ENCODE measurements at places on chromosomes 11 and 22.

- DNase-seq: no peak
These were observed 14.2 kb upstream of the APOBEC3A start for GRCh38 chr22:38943201-38943600.

GRCh38 chr11:128512474-128512996 lies 74.8 kb downstream of the ETS1 start:
- peak; percentile 76 for DNase-seq

DNA sequence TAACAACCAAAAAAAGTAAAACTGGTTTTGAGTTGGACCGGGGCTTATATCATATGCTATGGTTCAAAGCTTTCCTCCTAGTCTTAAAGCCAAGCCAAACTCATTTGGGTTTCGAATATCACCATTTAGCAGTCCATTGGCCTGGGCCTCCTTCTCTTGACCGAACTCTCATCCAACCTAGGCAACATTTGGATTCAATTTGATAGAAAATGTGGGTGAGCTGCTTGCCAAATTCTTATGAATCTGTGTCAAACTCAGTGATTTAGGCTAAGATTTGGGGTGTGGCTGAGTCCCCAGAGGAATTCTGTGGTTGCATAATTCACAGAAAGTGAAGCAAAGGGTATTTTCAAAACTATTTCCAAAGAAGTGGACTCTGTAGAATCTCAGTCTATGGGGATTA lies 83.7 kb downstream of the BLID start:
- no peak for DNase-seq

DNA sequence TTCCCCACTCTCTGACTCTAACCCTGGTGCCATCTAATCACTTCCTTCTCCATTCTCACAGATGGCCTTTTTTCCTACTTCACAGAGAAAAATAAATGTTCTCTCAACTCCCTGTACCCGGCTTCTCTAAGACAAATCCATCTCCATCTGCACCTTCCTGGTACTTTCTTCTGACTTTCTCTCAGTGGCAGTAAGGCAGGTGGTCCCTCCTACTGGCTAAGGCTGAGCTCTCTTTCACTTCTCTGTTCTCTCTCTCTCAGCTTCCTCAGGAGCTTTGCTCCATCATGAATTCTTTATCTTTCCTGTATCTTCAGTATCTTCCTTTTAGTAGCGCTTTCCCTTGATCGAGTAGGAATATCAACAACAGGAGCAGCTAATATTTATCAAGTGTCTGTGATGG lies 421.6 kb downstream of the TMEM135 start:
- no peak for DNase-seq

DNA sequence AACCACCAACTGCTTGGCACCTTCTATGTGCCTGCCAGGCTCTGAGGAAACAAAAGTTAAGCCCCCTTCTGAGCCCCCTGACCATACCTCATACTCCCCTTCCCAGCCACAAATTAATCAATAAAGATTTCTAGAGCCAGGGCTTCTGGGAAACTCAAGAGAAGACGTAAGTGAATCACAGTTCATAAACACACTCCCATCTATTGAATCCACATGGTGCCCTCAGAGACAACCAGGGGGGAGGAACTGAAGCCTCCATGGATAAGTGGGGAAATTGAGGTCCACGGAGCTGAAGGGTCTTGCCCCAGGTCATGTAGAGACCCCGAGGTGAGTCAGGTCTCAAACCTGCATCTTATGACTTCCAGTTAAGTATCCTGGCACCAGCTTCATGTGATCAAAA lies 150.6 kb downstream of the MN1 start:
- DNase-seq: no peak

DNA sequence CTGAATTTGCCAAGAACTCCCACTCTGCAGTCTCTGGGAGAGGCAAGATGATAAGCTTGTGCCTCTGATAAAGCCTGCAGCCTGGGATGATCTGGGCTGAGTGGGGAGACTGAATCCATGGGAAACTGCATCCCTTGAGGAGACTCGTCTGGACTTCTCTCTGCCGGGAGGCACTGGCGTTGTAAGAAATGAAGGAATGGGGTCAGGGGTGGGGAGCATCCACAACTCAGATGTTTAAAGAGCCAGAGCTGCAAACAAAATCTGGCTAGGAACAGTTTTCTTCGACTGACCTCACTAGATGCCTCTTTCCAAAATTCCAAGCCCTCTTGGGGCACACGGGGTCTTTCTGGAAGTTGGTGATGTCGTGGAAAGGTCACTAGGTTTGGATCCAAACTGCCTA lies 64.4 kb downstream of the SPON1 start:
- no peak for DNase-seq

DNA sequence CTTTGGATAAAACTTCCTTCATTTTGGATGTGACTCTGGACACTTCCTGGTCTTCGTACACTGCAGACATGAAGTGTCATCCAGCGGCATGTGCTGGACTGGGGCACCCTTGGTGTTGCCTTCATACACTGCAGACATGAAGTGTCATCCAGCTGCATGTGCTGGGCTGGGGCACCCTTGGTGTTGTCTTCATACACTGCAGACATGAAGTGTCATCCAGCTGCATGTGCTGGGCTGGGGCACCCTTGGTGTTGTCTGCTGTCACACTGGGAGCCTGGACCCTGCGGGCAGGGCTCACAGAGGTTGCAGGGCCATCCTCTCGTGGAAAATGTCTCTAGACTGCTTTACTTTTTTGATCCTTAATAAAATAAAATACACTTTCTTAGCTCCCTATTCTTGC lies 771.4 kb downstream of the BRD1 start:
- no peak for DNase-seq

- DNase-seq: peak; percentile 6
These were observed 1.2 kb downstream of the MSANTD2 start for GRCh38 chr11:124798991-124799347.

DNA sequence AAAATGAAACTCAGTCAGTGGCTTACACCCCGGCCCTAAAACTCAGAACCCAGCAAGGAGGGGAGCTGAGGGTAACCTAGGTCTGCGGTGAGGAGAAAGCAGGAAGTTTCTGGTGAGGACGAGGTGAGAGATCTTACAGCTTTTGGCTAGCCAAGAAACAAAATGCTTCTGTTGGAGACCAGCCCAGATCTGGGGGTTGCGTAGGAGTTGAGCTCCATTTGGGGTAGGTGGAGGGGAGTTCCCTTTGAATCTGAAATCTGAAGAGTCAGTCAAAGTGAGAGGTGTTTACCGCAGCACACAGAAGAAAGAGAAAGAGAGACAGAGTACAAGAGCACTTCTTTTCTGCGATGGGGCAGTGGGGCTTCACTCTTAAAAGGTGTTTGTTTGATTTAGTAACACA lies 29.6 kb downstream of the EHF start:
- peak; percentile 94 for DNase-seq

DNA sequence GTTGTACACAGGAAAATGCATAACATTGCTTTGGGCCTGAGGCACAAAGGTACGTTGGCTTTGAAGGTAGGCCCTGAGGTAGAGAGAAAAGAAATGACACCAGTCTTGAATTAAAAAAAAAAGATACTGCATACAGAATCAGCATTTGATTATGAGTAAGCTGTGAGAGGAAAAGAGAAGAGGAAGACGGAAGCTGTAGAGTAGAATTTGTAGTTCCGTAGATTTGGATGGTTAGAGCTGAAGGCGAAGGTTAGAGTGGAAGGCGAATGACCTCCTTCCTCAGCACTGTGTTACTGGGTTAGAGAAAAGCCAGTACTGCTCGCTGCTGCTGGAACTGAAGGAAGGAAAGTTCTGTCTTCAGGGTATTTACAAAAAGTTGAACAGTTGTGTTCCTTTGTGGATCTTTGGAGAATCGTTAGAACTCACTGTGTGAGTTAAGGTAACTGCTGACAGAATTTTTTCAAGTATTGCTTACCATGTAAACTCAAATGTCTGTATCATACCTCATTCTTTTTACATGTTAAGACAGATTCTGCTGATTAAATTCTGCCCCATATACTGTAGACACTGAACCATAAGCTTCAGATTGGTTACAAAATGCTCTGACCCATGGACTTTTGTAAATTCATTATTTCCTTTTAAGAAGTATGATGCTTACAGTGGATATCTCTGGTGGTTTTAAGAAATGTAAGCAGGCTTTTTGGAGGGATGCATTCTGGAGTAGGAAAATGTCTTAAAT lies 50.2 kb downstream of the MCAM start:
- DNase-seq: no peak

DNA sequence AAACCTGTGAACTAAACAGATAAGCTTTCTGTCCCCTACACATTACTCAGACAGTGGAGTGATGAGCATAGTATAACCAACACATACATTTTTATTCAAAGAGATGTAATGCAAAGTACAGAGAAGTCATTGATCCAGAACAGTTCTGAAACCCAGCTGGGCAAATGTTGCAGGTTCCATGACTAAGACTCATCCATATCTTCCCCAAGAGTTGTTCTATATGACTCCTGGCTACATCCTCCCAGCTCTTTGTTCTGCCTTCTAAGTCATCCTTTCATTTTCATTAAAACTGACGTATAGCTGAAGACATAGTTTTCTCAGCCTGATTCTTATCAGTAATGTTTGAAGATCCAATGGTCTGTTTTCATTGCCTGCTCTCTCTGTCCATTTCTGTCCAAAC lies 47.3 kb downstream of the PLAAT5 start:
- DNase-seq: no peak

DNA sequence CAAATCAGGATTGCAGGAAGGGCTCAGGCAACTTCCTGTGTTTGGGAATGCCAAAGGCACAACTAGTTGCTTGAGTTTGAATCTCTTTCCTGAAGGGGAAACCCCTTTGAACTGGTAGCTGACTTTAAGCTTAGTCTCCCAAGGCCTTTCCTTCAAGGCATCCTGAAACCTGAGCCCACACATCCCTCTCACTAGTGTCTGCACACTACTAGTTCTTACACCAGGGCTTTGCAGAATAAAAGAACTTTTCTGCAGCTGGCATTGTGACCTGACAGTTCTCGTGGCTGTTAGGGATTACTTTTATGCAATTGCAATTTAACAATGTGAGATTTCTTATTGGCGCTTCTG lies 95.4 kb downstream of the EXT2 start:
- DNase-seq: no peak

- no peak for DNase-seq
These were observed 1.7 kb downstream of the BTBD10 start for GRCh38 chr11:13461291-13461690.

GRCh38 chr11:74670171-74670570 lies 61.1 kb downstream of the CHRDL2 start:
- DNase-seq: no peak

- no peak for DNase-seq
These were observed 921.7 kb upstream of the RAG2 start for GRCh38 chr11:37519781-37520180.

DNA sequence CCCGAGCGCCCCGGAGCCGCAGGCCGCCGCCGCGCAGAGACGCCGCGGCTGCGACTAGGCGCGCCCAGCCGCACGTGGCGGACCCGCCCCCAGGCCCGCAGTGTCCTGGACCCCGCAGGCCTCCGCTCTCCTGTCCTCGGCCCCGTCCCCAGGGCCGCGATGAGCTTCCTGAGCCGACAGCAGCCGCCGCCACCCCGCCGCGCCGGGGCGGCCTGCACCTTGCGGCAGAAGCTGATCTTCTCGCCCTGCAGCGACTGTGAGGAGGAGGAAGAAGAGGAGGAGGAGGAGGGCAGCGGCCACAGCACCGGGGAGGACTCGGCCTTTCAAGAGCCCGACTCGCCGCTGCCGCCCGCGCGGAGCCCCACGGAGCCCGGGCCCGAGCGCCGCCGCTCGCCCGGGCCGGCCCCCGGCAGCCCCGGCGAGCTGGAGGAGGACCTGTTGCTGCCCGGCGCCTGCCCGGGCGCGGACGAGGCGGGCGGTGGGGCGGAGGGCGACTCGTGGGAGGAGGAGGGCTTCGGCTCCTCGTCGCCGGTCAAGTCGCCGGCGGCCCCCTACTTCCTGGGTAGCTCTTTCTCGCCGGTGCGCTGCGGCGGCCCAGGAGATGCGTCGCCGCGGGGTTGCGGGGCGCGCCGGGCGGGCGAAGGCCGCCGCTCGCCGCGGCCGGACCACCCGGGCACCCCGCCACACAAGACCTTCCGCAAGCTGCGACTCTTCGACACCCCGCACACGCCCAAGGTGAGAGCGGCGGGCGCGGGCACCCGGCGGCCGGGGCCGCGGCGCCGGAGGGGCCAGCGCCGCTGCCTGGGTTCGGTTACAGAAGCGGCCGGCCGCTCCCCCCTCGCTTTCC lies 528 bp downstream of the WEE1 start:
- DNase-seq: no peak

- peak; percentile 66 for DNase-seq
These were observed 14.1 kb downstream of the WT1 start for GRCh38 chr11:32420937-32421901.

DNA sequence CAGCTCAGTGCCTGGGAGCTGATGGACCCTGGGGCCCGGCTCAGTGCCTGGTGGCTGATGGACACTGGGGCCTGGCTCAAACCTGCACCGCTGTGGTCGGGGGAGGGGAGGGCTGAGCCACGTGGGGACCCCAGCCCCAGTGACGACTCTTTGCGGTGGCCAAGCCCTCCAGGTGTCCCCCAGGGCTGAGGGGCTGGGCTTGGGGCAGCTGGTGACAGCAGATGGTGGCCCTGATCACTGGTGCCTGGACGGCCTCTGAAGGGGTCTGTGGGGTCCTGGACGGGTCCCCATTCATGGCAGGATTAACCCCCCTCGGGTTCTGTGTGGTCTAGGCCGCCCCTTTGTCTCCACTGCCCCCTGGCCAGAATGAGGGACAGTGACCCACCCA lies 3.4 kb upstream of the MUC5B start:
- no peak for DNase-seq

DNA sequence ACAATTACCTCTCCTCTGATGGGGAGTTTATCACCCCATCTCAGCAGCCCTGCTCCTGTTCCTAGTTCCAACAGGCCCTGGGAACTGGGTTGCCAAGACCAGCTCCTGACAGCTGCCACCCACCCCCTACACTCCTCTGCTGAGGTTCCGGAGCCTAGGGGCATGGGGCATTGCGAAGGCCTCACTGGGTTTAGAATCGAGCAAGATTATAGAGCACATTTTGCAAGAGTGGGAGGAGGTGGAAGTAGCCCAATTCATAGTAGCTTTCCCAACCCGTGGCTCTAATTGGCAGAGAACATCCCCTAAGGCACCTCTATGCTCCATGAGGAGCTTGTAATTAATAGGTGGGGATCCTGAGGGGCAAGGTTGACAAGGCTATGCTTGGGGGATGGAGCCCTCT lies 23.0 kb downstream of the MYEOV start:
- DNase-seq: no peak

DNA sequence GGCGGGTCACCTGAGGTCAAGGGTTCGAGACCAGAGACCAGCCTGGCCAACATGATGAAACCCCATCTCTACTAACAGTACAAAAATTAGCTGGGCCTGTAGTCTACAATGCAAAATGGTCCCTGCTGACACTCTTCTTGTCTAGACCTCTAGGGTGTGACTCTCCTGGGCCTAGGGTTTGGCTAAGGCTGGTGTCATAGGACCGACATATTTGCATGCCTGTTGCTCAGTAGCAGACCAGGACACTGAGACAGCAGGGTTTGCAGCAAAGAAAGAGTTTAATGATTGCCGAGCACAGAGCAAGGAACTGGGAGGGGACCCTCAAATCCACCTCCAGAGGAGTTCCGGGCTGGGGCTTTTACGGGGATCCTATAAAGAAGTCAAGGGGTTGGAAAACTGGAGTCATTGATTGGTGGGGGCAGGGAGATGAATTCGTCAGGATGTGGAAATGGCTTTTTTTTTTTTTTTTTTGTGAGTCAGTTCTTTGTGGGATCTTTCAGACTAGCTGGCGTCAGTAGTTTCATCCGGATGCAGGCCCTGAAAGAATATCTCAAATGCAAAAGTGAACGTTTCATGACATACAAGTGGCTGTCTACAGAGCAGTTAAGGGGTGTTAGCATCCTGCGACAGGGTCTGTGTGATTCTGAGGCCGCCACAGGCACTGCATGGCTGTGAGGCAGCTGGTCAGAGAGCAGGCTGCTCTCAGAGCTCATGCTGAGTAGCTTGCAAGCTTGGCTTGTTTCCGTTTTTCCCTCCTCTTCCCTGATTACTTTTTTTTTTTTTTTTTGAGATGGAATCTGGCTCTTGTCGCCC lies 27.2 kb upstream of the A4GALT start:
- DNase-seq: no peak
